Fibroblast of skin of back (primary cell): ENCODE measurements at places on chromosomes 2 and 18.

- DNase-seq = peak; percentile 15
Measured at GRCh38 chr2:149040451-149040850, 2.0 kb downstream of the LYPD6B start.

- no peak for DNase-seq
Measured at GRCh38 chr2:147456779-147457178, 388.1 kb upstream of the ACVR2A start.

GRCh38 chr2:224924631-224925030, 117.6 kb downstream of the DOCK10 start:
- DNase-seq = no peak

- no peak for DNase-seq
Measured at GRCh38 chr2:216842636-216843035, 17.2 kb downstream of the TNP1 start.

GRCh38 chr18:58552057-58552461, 76.8 kb downstream of the ALPK2 start:
- DNase-seq = peak; percentile 82

GRCh38 chr18:51251625-51252024, 54.1 kb upstream of the MEX3C start:
- DNase-seq = no peak

DNA sequence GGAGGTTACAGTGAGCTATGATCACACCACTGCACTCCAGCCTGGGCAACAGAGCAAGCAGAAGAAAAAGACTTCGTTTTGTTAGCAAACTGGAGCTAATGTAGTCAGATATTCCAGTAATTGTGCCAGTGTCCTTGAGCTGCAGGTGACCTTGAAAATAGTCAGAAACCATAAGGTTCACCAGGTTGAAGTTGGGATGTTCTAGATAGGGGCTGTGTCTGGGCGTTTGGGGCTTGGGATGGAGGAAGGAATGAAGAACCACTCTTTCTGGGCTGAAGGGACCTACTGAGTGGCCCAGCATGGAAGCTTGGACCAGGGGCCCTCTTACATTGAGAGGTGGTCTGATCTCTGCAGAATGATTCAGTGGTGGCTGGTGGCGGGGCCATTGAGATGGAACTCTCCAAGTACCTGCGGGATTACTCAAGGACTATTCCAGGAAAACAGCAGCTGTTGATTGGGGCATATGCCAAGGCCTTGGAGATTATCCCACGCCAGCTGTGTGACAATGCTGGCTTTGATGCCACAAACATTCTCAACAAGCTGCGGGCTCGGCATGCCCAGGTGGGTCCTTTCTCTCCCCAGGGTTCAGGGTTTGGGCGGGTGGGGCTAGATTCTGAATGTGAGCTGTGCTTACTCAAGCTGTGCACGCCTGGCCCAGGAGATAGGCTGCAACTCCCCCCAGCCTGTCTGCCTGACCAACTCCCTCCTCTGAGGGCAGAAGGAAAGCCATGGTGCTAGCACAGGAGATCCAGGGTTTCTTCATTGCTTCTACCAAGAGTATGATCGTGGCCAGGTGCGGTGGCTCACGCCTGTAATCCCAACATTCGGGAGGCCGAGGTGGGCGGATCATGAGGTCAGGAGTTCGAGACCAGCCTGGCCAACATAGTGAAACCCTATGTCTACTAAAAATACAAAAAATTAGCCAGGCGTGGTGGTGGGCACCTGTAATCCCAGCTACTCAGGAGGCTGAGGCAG, 17.1 kb downstream of the CCT7 start:
- DNase-seq = no peak

- DNase-seq = peak; percentile 98
Measured at GRCh38 chr2:195898505-195899191, 170.0 kb downstream of the DNAH7 start.

- DNase-seq = no peak
Measured at GRCh38 chr2:10375570-10376281, 72.4 kb downstream of the ODC1 start.

GRCh38 chr2:35651688-35652323, 703.8 kb upstream of the CRIM1 start:
- no peak for DNase-seq

- DNase-seq = no peak
Measured at GRCh38 chr2:8671176-8671575, 10.7 kb upstream of the ID2 start.

- DNase-seq = no peak
Measured at GRCh38 chr2:8412082-8412481, 269.8 kb upstream of the ID2 start.

GRCh38 chr18:76382275-76382674, 112.8 kb downstream of the ZNF516 start:
- no peak for DNase-seq

- no peak for DNase-seq
Measured at GRCh38 chr2:214365549-214365948, 45.3 kb upstream of the VWC2L start.

DNA sequence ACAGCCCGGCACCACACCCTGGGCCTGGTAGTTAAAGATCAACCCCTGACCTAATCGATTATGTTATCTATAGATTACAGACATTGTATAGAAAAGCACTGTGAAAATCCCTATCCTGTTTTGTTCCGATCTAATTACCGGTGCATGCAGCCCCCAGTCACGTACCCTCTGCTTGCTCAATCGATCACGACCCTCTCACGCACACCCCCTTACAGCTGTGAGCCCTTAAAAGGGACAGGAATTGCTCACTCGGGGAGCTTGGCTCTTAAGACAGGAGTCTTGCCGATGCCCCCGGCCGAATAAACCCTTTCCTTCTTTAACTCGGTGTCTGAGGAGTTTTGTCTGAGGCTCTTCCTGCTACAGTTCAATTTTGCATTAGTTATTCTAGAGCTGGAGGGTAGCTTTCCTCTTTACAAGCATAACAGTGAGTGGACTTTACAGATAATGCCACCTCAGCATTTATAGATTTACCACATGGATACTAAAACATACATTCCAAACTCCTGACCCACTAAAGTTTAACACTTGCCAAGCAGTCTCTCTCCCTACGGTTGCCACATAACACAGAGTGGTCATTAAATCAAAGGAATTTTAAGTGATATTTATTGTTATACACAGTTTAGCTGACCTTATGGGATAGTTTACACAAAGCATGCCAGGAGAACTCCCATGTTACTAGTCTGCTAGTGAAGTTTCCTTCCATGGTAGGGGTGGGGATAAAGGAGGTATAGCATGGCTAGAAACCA, 101.0 kb downstream of the EVA1A start:
- peak; percentile 65 for DNase-seq

- no peak for DNase-seq
Measured at GRCh38 chr18:55850904-55851303, 262.9 kb upstream of the TCF4 start.

GRCh38 chr2:16102976-16103380, 162.6 kb downstream of the MYCN start:
- DNase-seq = no peak

- no peak for DNase-seq
Measured at GRCh38 chr18:22267697-22268096, 98.3 kb downstream of the GATA6 start.

- DNase-seq = no peak
Measured at GRCh38 chr2:144449028-144449406, 70.9 kb downstream of the ZEB2 start.

- no peak for DNase-seq
Measured at GRCh38 chr2:219629976-219630695, 2.7 kb downstream of the SLC4A3 start.

- DNase-seq = peak; percentile 62
Measured at GRCh38 chr18:6482198-6482977, 67.7 kb upstream of the L3MBTL4 start.

DNA sequence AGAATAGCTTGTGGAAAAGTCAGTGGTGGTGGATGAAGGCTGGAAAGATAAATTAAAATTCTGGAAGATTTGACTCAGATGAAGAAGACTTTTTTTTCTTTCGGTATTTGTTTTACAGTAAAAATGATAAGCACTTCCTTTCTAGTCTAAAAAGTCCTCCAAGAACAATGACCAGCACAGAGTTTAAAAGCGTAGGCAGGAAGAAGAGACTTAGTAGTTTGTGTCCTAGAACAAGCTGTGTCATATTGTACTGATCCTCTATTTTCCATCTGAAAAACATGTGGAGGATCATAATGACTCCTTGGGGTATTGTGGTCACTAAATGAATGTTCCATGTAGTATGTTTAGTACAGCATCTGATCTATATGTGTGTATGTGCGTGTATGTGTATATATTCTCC, 132.4 kb upstream of the FSHR start:
- DNase-seq = peak; percentile 7

DNA sequence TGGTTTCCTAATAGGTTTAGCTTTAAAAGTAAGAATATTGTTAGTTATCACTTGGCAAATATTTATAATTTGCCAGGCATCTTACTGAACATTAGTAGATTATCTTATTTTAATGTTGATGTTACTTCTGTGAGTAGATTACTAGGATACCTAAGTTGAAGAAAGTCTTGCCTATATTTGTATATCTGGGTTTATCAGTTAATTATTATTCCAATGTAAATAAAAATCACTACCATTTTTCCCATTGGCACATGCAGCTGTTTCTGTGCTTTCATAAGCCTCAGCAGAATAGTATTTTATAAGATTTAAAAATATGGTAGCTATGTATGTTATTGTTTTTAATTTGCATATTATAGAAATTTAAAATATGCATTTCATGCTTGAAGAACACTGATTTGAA, 16.3 kb upstream of the TRIM43B start:
- DNase-seq = no peak
